ENCODE measurements at places on chromosomes 3 and 15.

- no peak for DNase-seq
Measured at GRCh38 chr3:138348754-138349739, 668 bp downstream of the MRAS start.

GRCh38 chr15:79472446-79472845 lies 40.3 kb downstream of the MINAR1 start:
- no peak for DNase-seq

DNA sequence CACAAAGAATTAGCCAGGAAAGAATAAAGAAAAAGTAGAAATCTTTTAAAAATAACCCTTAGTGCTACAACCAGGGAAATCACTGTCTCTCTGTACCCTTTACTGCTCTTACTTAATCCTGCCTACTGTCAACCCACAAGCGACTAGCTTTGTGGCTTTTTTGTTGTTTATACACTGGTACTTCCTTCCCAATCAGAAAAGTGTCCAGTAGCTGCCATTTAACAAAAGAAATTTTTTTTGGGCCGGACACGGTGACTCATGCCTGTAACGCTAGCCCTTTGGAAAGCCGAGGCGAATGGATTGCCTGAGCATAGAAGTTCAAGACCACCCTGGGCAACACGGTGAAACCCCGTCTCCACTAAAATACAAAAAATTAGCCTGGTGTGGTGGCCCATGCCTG lies 13.8 kb upstream of the FAM219B start:
- no peak for DNase-seq

DNA sequence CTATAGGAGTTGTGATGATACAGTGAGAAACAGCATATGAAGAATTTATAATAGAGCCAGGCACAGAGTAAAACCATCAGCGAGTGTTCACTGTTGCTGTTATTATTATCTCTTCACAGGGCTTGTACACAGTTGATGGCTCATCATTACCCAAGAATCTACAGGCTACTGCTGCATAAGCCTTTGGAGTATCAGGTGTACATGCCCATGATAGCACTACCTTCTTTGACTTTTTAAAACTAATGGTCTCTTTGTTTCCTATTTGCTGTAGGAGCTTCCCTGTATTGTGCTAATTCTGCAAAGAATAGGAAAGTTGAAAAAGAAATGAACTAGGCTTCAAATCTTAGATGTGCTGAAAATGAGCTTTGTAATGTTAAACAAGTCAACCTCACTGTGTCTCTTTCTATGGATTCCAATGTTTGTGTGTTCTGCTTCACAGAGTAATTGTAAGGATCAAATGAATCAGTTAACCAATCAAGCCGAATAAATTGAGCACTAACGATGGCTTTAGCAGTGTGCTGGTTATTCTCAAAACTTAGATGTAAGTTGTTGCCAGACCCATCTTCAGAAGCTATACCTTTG lies 138.8 kb downstream of the TUSC7 start:
- DNase-seq = no peak

GRCh38 chr3:11459186-11459824 lies 184.4 kb downstream of the VGLL4 start:
- DNase-seq = no peak

GRCh38 chr3:45179163-45179562 lies 33.0 kb upstream of the CDCP1 start:
- no peak for DNase-seq

GRCh38 chr3:193261970-193262369 lies 20.9 kb downstream of the PLAAT1 start:
- DNase-seq = no peak

GRCh38 chr3:38585791-38586420 lies 63.6 kb downstream of the SCN5A start:
- DNase-seq = no peak

DNA sequence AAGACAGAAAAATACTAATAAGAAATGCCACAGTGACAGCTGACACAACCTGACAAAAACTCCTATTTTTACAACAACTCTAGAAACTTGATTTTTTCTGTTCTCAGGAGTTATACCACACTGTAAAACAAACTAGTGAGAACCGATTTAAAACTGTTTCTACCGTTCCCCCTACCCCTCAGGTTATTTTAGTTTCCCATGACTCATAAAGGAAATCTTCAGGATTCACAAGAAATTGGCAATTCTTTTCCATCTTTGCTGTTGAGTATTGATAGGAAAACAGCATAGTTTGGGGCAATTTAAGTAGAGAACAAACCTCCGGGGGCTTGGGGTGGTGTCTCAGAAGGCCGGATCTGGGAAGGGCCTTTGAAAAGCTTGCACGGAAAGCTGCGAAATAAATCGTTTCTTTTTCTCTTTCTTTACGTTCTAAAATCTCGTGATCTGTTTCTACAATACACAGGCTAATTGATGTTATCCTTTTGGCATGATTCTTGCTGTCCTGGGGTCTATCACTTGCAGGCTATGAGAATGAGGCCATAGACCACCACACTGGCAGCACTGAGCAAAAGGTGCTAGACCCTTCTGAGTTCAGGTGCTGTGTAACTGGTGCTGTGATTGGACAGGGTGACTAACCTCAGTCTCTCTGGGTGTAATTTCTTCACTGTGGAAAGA lies 89.3 kb downstream of the LPP start:
- no peak for DNase-seq

- peak; percentile 5 for DNase-seq
Measured at GRCh38 chr3:105752791-105753415, 115.9 kb downstream of the CBLB start.

Data from BJ (cell line).